ENCODE measurements at places on chromosomes 7 and 10.

- DNase-seq = no peak
These were observed 150.6 kb upstream of the STEAP4 start for GRCh38 chr7:88457320-88457719.

DNA sequence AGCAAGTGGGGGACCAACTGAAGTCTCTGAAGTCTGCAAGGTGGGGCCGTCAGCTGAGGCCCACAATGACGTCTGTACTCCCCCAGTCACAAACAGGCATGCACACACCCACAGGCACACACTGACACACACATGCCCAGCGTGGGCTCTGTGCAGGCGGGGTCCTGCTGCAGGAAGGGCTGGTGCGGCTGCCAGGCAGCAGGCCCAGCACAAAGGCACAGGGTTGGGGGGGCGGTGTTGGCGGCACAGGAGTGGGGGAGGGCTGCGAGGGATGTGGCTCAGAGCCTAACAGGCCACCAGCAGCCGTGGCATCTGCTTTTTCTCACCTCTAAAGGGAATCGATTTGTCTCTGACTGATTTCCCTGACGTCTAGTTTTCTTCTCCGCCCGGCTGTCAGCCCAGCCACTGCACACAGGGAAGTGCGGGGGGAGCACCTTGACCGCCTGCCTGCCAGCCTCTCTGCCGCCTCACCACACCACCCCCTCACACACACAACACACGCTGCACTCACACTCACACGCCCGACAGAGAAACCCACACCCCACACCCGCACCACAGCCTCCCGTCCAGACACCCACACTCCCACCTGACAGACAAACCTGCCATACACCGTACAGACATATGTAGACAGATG lies 43.5 kb upstream of the ZMIZ1 start:
- no peak for DNase-seq

DNA sequence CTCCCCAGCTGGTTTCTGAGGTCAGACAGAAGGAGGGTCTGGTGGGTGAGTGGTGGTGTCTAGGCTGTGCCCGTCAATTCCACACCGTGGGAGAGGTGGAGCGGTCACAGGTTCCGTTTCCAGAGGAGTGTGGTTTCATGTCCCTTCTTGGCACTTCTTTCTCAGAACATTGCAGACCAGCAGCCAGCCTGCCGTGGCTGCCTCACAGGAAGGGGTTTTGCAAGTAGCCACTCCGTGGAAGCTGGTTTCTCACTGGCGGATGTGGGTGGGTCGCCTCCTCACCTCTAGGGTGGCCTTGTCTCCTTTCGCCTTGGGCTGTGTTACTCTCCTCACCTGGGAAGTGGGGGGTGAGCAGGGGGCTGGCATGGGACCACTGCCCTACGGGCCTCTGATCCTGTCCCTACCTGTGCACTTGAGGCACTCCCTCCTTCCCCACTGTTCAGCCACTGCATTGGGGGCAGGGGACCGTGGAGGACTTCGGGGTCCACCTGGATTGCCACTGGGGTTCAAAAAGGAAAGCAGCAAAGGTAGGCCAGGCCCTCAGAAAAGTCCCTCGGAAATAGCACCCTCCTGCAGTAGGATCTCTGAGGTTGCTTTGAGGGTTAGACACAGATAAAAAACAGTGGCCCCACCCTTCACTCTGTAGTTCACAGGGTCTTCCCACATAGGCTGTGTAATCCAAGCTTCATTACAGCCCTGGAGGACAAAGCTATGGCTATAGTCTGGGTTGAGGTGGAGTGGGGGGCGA lies 33.9 kb downstream of the TSPAN14 start:
- no peak for DNase-seq

GRCh38 chr7:50208378-50208982 lies 96.0 kb upstream of the IKZF1 start:
- no peak for DNase-seq

DNA sequence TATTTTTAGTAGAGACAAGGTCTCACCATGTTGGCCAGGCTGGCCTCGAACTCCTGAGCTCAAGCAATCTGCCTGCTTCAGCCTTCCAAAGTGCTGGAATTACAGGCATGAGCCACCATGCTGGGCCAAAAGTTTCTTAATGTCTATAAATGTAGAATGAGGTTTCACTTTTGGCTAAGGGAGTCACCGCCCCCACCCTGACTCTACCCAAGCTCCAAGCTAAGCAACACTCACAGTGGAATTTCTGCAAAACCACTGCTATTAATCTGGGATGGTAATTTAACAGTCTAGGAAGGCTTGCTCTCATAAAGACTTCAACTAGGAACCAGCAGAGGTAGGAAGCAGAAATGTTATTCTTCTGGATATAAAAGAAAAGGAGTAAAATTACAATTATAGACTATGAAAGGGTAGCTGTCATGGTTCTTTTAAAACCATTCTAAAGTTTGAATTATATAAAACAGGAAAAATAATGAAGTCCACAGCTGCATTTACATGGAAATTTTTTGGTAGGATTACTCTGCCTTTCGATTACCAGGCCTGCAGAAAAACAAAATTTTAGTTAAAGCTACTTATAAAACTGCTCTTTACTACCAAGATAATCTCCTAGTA lies 211.6 kb downstream of the SFMBT2 start:
- DNase-seq = peak; percentile 3

DNA sequence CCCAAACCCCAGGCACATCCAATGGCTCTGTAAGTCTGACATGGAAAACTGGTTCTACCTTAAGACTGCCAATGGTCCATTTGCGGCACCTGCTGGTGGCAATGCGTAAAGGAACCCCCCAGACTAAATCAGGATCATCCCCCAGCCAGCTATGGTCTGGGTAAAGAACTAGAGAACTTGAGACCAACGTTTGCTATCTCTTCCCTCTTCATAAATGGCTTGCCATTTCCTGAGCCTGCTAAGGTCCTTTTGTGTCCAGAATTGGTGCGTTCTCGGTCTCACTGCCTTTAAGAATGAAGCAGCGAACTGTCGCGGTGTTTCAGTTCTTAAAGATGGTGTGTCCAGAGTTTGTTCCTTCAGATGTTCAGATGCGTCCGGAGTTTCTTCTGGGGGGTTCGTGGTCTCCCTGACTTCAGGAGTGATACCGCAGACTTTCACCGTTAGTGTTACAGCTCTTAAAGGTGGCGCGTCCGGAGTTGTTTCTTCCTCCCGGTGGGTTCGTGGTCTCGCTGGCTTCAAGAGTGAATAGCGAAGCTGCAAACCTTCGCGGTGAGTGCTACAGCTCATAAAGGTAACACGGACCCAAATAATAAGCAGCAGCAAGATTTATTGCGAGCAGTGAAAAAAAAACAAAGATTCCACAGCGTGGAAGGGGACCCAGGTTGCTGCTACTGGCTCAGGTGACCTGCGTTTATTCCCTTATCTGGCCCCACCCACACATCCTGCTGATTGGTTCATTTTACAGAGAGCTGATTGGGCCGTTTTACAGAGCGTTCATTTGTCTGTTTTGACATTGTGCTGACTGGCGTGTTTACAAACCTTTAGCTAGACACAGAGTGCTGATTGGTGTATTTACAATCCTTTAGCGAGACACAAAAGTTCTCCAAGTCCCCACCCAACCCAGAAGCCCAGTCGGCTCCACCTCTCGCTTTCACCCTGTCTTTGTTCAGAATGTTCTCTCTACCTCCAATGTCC lies 95.4 kb downstream of the ELMO1 start:
- DNase-seq = no peak

- no peak for DNase-seq
These were observed 1351.3 kb upstream of the SORCS1 start for GRCh38 chr10:108515821-108516220.

DNA sequence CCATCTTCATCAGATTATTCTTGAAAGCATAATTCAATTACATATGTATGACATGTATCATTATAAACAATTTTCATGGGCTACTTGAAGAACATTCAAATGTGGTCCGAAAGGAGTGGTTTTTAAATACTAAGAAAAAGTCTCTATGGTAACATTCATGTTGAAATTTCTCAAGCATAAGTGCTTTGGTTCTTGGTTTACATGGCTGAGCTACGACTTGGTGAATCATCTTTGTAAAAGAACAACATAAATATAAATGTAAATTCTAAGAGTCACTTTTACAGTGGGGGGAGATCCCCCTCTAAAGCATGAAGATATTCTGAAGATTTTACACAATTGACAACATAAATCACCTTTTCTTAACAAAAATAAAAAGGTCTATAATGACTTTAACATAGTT lies 118.6 kb downstream of the MAGI2 start:
- DNase-seq = no peak

DNA sequence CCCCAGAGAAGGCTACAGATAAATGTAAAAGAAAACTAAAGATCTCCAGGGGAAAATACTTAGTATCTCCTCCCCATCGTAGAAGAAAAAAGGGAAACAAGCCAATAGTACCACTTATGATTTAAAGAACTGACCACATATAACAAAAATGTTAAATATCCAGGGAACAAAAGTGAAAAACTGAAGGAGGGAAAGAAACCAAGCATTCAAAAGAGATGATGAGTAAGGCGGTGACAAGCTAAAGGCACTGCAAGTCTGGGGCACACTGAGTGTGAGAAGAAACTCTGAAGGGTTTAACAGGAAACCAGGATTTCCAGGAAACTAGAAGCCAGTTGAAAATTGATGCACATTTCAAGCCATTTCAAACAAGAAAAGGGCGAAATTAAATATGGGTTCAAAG lies 226.3 kb downstream of the AHR start:
- DNase-seq = no peak

DNA sequence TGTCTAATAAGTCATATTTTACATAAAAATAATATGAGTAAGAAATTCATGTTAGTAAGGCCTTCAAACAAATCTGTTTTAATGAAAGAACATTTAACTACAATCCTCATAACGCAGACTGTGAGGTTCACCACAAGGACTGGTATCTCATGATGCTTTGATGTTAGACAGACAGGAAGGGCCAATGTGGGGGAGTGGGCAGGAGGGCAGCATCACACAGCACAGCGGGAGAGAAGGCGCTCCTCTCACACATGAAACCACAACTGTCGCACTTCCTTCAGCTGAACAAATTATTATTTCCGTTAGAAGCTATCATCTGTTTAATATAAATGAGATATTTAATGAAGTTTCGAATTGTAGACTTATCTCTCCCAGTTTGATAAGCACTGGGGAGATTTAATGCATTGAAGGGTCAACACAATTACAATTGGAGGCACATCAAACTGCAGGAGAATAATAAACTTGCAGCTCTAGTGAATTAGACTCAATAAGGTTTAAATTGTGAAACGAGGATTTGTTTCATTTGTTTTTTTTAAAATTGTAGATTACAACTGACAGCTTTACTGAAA lies 466.1 kb downstream of the PARD3 start:
- DNase-seq = no peak

DNA sequence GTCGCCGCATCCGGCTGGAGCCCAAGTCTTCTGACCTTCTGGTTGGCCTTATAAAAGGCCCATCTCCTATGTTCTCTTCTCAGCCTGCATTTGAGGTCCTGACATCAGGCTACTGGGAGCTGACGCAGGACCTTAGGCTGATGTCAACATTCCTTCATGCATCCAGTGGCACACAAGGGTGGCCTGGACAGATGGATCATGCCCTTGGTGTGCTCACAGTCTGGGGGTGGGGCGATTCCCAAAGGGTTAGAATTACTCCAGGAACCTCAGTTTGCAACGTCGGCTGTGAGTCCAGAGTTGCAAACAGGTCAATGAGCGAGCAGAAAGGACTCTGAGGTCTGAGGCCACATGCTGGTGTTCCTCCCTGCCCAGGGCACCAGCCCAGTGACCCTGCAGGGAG lies 8.2 kb upstream of the CLIP2 start:
- no peak for DNase-seq

DNA sequence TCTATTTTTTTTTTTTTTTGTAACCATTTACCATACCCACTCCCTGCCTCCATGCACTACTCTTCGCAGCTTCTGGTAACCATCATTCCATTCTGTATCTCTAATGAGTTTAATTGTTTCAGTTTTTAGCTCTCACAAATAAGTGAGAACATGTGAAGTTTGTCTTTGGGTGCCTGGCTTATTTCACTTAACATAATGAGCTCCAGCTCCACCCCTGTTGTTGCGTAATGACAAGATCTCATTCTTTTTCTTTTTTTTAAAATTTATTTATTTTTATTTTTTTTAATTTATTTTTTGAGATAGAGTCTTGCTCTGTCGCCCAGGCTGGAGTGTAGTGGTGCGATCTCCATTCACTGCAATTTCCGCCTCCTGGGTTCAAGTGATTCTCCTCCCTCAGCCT lies 142.3 kb upstream of the PCLO start:
- DNase-seq = no peak

GRCh38 chr10:89001729-89002072 lies 11.1 kb downstream of the FAS start:
- no peak for DNase-seq

DNA sequence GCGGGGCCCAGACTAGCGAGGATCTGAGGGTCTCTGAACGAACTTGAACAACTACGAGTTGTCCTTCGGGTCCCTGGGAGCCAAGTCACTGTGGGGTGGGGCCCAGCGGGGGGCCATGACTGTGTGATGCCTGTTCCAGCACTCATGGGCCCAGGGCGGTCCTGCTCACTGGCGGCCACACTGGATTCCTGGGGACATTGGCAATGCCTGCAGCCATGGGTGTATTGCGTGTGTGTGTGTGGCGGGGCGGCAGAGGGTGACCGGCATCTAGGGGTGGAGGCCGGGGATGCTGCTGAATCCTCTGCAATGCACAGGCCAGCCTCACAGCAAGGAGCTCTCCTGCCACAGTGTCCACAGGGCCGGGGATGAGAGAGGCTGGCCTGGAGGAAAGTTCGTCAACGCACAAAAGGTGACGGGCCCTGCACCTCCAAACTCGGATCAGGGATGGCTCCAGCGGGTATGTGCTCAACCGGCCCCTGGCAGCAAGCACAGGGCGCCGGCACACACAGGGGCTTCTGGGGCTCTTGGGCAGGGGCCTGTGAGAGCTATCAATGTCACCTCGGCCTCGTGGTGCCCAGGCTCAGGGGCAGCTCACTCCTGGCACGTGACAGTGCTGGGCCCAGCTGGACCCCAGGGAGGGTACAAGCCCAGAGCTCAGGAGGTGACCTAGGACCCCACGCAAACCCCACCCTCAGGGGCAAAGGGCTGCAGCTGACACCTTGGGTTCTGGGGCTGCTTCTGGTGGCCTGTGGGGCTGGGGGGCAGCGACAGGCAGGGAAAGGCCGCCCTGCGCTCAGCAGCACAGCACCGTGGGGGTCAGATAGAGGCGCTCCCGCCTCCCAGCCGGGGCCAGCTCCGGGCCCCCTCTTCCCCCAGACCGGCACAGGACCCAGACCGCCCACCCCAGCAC lies 27.9 kb downstream of the PAPOLB start:
- DNase-seq = no peak

Measured in AG04450 (cell line).